ENCODE measurements at places on chromosomes 16 and 17.

DNA sequence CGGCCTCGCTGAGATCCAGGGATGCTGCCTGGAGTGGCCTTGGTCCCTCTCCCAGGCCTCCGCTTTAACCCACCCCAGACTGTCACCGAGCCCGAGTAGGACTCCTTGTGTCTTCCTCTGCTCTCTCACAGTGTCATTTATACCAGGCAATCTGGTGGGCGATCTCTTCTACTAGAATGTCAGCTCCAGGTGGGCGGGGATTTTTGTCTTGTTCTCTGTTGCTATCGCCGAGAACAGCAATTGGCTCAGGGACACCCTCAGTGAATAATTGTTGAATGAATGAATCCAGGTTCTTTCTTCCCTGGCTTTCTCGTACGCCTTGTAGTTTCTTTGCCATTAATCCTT lies 591 bp downstream of the DHX38 start:
- DNase-seq = no peak

DNA sequence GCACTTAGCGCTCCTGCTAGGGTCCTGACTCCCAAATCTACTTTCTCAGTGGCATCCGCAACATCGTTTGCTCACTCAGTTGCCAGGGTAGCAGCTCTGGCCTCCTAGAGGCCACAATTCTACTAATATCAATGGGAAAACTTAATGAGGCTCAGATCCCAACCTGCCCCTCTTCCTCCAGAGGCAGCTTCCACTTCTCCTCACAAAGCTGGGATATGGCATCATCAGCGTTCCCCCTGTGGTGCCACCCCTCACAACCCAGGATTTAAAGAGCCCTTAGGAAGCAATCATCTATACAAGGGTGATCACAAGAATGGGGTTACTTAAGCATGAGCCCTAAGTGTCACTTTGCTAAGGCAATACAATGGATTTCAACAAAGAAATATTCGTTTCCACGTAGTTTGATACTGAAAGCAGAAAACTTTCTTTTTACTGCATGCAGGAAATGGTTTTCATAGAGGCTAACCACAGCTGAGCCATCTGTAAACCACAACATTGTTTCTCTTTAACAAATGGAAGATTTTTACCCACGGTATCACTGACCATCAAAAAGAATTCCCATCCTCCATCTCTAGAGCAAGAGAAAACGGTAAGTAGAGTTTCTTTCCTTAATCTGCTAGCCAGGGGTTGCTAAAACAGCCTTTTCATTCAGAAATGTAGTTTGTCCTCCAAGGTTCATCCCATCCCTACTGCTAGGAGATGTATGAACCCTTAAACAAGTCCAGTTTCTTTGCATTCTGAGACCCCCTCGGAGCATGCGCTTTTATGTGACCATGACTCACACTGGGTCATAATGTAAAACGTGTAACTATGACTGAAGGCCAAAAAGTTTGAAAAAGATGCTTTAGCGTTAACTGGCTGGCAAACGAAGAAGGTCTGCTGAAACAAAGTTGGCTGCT lies 68.3 kb upstream of the BCAR1 start:
- DNase-seq = no peak

DNA sequence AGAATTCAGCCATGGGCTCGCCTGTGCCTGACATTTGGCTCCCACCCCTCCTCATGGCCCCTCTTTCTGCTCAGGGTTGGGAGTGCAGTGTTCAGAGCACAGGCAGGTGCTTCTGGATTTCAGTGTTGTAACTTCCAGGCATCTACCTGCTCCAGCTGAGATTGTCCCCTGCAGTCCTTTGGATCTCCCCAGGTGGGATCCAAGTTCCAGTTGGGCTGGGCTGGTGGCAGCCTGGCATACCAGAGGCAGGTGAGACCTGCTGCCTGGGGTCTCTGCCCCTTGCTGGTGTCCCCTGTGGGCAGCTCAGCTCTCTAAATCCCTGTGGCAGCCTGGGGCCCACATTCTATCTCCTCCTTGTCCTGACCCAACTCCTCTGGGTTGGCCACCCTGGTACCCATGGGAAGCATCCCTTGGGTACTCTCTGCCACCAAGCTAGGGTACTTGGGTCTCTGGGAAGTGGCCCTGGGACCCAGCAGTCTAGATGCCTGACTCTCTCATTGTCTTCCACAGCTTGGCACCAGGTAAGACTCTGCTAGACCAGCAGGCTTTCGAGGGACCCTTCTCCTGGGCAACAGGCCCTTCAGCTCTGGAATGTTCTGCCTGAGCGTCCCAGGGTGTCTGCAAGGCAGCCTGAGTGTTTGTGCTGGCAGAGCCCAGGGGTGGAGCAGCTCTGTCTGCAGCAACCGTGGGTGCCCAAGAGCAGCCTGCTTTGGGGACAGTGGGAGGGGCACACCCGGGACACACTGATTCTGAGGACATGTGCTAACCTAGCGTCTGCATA lies 42.5 kb downstream of the DNAH17 start:
- no peak for DNase-seq

- DNase-seq = no peak
These were observed 35.2 kb downstream of the MBTD1 start for GRCh38 chr17:51224402-51225262.

- no peak for DNase-seq
These were observed 231.1 kb upstream of the SALL1 start for GRCh38 chr16:51382211-51382610.

DNA sequence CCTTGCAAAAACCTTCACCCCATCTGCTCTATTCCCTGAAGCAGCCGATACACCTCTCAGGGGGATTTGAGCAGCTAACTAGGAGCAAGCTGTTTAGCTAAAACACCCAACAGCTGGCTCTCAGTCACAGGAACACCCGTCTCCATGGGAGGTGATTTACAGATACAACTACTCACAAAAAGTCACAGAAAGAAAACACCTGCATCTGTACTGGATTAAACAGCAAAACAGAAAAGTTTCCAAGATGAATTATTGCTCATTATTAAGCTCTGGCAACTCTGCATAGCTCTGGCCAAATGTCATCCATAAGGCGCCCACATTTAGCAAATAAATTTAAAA lies 22.3 kb downstream of the GJC1 start:
- no peak for DNase-seq
